CD4-positive, alpha-beta T cell treated with Interleukin-6 at 100 ng/mL for 8 hours (primary cell): ENCODE measurements at places on chromosomes 13 and 19.

DNA sequence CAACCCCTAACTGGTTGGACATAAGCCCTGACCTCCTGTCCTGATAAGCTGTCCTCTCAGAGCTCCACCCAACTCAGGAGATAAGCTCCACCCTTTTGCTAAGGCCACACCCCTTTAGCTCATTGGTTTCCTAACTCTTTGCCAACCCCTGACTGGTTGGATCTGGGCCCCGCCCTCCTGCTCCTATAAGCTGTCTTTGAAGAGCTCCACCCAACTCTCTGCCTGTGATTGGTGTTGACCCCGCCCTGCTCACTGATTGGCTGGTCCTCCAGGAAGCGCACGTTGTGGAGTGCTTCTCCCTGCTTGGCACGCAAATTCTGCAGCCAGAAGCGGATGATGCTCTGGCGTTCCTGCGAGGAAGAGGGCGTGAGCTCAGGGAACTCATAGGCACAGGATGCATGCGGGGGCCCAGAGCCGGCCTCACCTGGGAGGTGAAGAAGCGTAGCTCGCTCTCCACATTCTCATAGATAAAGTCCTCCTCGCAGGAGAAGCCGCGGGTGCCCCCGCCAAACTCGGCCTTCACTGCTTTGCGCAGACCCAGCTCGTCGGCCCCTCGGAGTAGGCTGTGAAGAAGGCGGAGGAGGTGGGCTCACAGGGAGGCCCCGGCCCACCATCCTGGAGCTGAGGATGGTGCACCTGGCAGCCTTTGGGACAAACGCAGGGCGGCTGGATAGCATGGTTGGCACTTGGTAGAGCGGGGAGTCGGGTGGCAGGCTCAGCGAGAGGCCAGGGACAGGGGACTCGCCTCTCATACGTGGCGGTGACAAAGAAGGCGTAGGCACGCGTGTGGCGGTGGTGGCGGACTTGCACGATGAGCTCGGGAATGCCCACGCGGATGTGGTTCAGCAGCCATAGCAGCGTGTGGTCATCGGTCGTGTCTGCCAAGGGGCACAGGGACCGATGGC lies 1.7 kb downstream of the ANO8 start:
- no peak for DNase-seq

DNA sequence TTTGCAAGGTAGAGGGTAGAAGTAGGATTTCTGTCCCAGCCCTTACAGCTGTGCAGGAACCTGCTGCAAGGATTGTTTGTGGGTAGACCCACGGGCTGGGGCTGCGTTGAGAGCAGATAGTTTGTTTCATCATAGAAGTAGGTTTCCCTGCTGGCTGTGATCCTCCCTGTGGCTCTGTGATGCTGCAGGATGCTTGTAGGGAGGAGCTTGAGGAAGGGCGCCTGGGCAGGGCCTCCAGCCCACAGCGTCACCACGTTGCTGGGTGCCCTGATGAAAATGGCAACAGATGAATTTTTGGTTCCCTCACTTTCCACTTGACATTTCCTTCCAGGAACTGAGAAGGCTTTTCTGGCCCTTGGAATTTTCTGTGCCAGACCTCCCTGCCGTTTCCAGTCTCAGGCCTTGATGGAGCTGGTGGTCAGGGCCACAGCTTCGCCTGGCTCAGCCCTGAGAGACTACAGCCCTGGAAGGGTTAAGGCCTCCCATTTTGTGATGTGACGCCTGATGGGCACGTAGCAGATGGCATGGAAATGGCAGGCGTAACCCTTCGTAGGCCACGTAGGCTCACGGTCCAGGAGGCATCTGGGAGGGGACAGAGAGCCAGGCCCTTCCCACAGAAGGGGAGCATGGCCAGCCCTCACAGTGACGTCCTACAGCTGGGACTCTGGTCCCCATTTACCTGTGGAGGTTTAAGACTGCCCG lies 42.2 kb downstream of the GATAD2A start:
- peak; percentile 46 for DNase-seq

- peak; percentile 7 for DNase-seq
These were observed at the start of gene ZNF415 for GRCh38 chr19:53132141-53132991. Gene ZNF415 (minus strand): TSS chr19:53132910. CDS start chr19:53122676, 10,234 bp downstream.

DNA sequence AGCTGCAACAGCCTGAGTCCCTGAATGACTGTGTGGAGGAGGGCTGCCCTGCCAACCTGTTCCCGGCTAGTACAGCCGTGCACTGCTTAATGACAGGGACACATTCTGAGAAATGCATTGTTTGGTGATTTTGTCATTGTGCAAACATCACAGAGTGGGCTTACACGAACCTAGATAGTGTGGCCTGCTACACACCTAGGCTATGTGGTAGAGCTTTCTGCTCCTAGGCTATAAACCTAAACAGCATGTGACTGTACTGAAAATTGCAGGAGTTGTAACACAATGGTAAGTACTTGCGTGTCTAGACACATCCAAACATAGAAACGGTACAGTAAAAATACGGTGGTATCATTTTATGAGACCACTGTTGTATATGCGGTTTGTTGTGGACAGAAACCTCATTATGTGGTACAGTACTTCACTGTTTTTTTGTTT lies 35.0 kb downstream of the VASP start:
- no peak for DNase-seq

DNA sequence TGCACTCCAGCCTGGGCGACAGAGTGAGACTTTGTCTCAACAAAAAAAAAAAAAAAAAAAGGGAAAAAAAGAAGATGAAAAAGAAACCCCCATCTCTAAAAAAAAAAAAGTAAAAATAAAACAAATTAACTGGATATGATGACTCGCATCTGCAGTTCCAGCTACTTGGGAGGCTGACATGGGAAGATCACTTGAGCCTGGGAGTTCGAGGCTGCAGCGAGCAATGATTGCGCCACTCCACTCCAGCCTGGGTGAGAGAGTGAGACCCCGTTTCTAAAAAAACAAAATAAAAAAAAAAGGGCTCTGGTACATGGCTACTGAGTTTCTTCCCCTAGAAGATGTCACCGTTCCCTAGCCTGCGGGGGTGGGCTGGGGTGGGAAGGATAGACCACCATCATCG lies 2.4 kb upstream of the CATSPERG start:
- DNase-seq, result no peak

DNA sequence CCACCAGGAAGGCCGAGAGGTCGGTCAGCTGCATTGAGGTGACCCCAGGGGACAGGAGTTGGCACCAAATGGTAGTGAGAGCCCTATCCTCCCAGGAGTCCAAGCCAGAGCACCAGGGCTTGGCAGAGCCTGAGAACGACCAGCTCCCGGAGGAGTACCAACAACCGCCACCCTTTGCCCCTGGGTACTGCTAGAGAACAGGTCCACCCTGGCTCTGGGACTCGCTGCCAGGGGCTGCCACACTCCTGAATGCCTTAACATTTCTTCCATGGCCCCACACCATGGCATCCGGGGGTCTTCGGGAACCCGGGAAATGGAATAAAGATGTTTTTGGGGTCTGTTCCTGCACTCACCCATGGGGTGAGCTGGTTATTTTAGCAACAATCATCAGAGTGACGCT lies 14.1 kb downstream of the HSH2D start:
- no peak for DNase-seq

- no peak for DNase-seq
These were observed 17.3 kb upstream of the ERCC1 start for GRCh38 chr19:45440873-45441654.

GRCh38 chr19:45110851-45111266 lies 17.9 kb downstream of the PPP1R37 start:
- no peak for DNase-seq

DNA sequence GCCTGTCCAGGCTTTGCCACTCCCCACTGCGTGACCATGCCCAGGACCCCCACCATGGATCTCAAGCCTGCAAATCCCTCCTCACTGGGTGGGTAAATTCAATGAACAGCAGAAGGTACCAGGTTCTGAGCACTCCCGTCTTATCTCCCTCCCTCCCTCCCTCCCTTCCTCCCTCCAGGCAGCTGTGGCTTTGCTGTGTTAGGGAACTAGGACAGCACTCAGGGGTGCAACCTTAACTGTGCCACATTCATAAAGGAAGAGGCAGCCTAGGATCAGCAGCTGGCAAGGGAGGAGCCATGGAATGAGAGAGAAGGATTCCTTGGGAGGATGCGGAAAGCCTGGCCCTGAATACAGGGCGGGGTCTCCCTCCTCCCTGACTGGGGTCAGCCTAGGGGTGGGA lies 5.6 kb downstream of the CEACAM4 start:
- no peak for DNase-seq

DNA sequence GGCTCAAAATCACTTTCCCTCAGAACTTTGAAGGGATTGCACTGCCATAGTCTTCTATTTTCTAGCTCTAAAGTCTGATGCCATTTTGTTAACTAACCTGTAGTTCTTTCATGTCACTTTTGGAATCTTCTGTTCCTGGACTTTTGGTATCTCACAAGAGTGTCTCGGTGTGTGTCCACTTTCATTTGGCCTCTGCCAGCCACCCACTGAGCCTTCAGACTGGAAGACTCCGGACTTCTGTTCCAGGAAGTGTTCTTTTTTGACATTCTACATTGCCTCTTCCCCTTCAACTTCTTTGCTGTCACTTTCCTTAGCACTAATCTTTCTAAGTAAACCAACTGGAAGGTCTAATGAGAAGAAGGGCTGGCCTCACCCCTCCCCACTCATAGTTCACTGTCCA lies 25.0 kb upstream of the LAMP1 start:
- DNase-seq, result no peak

GRCh38 chr19:2252055-2252796 lies 3.1 kb downstream of the AMH start:
- no peak for DNase-seq

GRCh38 chr19:10864538-10864899 lies 6.8 kb upstream of the CARM1 start:
- peak; percentile 79 for DNase-seq

GRCh38 chr19:1837625-1838105 lies 10.6 kb downstream of the REXO1 start:
- DNase-seq, result no peak

DNA sequence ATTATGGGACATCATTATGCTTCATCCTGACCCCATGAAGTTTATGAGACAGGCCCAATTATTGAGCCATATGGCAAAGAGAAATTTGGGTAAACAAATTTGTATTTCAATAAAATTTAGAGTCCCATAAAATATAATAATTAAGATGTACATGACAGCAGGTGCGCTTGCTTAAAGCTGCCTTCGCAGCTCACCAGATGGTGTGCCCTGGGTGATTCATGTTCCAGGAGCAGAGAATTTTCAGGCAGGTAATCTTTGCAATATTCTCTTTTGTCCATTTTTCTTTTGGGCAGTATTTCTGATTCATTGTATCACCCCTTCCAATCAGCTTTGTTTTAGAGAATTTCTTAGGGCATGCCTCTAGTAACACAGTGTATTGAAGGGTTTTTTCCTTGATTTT lies 39.5 kb upstream of the WASF3 start:
- DNase-seq, result no peak

- no peak for DNase-seq
These were observed 13.1 kb downstream of the FCHO1 start for GRCh38 chr19:17764348-17764747.

- DNase-seq, result no peak
These were observed 689.1 kb upstream of the GPC6 start for GRCh38 chr13:92537471-92537870.

DNA sequence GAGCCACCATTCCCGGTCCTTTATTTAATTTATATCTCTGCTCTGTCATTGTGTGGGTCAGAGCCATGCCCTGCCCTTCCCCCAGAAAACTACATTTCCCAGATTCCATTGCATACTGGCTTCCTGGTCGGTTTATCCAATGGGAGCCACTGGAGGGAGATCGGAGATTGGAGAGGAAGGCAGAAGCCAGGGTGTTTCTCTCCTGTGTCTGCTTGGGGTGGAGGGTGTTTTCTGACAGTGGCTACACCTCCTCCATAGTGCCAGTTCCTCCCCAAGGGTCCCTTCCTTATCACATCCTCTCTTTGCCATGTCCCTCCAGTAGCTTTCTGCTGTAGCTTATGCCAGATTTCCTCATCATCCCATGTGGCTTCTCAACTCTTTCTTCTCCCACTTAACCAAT lies 19.0 kb downstream of the OLFM2 start:
- DNase-seq, result no peak

GRCh38 chr19:7729831-7730285 lies 2.1 kb downstream of the CLEC4G start:
- DNase-seq, result no peak

GRCh38 chr19:4991996-4992698 lies 23.2 kb downstream of the KDM4B start:
- no peak for DNase-seq

- DNase-seq, result no peak
These were observed 23.4 kb downstream of the ZNF560 start for GRCh38 chr19:9474975-9475374.

- no peak for DNase-seq
These were observed 360.0 kb downstream of the DCT start for GRCh38 chr13:94119360-94119936.

- peak; percentile 93 for DNase-seq
These were observed 14.7 kb upstream of the ADGRE5 start for GRCh38 chr19:14366529-14366928.

- no peak for DNase-seq
These were observed 58.4 kb downstream of the OXGR1 start for GRCh38 chr13:96935901-96936300.

DNA sequence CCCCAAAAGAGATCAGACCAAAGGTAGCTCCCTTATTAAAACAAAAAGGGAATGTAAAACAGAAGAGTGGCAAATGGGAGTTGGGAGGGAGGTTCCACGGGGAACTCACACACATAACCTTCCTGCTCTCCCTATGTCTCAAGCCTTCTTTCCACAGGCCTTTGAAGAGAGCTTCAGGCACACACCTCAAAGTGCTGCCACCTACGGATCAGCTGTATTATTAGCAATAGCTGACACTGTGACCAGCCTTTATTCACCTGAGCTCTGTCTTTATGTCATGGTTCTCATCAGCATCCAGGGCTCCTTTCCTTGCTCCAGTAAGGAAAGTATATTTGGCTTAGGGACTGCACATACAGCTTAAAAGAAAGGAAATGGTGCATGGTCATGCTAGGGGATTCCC lies 11.3 kb downstream of the ZNF571 start:
- DNase-seq, result no peak

DNA sequence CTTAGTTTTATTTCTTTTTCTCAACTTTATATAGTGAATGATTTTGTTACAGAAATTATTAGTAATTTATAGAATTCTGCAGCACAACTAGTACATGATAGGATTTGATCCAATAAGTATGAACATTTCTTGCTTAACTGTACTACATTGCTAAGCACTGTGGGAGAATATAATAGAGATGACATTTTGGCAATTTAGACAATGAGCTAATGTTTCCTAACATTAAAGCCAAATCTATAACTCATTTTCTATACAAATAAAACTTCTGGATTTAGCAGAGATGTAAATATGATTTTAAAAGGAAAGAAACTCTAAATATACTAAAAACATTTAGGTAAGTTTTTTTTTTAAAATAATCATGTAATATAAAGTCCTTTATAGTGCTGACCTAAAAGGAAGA lies 87.3 kb downstream of the FNDC3A start:
- no peak for DNase-seq

- no peak for DNase-seq
These were observed 17.9 kb upstream of the POMP start for GRCh38 chr13:28640861-28641599.

- DNase-seq, result no peak
These were observed 476.4 kb downstream of the FOXO1 start for GRCh38 chr13:40189898-40190630.

GRCh38 chr13:46295491-46296114 lies 83.9 kb downstream of the LRRC63 start:
- peak; percentile 75 for DNase-seq

GRCh38 chr13:31943591-31943990 lies 88.0 kb upstream of the FRY start:
- DNase-seq, result no peak

GRCh38 chr19:2101417-2102335 lies 5.0 kb downstream of the IZUMO4 start:
- no peak for DNase-seq
